DMS 273 treated with DMSO at 0.1 percent for 48 hours (cell line): ENCODE measurements at places on chromosomes 2 and 18.

- no peak for DNase-seq
These were observed 84.7 kb upstream of the TMEM200C start for GRCh38 chr18:5979971-5980457.

DNA sequence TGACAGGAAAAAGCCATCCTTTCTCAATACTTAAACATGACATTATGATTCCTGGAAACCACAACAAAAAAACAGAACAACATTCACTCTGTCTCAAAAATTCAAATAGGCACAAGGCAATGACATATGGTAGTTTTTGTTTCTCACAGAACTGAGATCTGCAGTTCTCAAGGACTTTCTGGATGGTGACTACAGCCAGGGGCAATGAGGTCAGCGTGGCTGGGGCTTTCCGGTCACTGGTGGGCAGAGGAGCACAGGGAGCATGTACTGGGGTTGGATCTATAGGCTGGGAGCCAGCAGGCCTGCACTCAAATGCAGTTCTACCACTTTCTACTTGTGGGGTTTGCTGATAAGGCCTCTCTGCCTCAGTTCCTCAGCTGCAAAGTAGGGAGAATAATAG lies 72.0 kb downstream of the CTAGE1 start:
- DNase-seq: no peak

DNA sequence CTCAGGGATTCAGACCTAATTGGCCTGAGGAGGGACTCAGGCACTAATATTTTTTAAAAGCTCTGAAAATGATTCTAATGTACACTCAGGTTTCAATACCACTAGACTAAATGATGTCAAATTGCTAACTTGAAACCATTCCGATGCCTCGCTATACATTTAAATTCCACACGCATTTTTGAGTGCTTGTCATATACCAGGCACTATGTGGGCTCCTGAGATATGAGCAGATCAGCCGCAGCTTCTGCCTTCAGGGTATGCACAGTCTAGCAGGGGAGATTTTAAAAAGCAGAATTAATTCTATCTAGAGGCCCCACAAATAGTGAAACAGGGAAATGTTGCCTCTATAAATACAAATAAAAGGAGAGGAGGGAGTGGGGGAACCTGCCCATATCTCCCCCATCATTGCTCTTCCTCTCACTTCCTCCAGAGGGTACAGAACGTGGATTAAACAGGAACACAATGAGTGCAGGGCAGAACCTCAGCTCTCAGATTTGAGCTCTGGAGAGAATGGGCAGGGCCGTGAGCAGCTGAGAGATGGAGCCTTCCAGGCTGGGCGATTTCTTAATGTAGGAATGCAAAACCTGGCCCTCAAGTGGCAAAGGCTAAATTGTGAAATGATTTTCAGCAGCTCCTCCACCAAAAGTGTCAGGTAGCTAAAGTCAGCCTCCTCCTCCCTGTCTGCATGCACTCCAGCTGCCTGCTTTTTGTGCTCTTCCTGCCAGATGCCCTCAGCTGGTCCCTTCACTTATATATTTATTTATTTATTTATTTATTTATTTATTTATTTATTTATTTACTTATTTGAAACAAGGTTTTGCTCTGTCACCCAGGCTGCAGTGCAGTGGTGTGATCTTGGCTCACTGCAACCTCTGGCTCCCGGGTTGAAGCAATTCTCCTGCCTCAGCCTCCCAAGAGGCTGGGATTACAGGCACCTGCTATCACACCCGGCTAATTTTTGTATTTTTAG lies 24.6 kb upstream of the LBH start:
- no peak for DNase-seq

GRCh38 chr2:109264595-109265328 lies 135.8 kb downstream of the SH3RF3 start:
- DNase-seq: no peak

DNA sequence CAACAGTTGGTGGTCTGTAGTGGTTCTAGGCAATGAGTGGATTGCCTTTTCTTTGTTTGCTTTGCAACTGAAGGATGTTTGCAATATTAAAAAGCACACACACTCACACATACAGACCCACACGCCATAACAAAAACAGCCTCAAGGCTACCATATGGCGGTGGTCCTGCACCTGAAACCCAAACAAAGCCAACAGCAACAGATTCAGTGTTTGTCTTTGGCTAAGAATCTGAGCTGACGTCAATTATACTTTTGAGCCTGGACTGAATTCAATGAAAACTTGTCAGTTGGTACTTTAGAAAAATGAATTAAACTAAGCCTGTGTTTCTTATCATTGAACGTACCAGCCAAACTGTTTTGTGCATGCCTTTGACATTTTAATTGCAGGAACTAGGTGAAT lies 65.0 kb upstream of the NYAP2 start:
- DNase-seq: no peak

GRCh38 chr2:204900910-204901309 lies 355.6 kb downstream of the PARD3B start:
- DNase-seq: no peak

GRCh38 chr18:55385770-55386169 lies 202.2 kb downstream of the TCF4 start:
- DNase-seq: no peak

- DNase-seq: no peak
These were observed 334.7 kb upstream of the SLC39A10 start for GRCh38 chr2:195322324-195322723.

DNA sequence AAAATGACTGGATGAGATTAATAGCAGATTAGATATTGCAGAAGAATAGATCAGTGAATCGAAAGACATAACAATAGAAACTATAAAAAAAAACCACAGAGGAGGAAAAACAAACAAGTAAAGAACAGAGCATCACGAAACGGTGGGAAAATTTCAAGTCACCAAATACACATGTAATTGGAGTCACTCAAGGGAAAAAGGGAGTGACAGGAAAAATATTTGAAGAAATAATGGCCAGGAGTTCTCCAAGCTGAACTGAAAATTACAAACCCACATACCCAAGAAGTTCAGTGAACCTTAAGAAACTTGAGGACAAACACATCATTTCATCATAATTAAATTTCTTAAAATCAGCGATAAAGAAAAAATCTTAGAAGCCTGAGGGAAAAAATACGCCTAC lies 11.0 kb upstream of the IL1R1 start:
- DNase-seq: no peak
